ENCODE measurements at places on chromosomes 5 and 9. TPM values are rescaled to one million over a fixed set of nuclear protein-coding genes. Genes with fewer than 3 reads are reported as not detected.

PPP3R2 gene
- not detected for total RNA-seq

- DNase-seq, result no peak
These were observed 26.6 kb downstream of the PTPDC1 start for GRCh38 chr9:94110821-94111252.

C5orf52 gene
- not detected for total RNA-seq

SLC6A18 gene
- total RNA-seq, result not detected

DNA sequence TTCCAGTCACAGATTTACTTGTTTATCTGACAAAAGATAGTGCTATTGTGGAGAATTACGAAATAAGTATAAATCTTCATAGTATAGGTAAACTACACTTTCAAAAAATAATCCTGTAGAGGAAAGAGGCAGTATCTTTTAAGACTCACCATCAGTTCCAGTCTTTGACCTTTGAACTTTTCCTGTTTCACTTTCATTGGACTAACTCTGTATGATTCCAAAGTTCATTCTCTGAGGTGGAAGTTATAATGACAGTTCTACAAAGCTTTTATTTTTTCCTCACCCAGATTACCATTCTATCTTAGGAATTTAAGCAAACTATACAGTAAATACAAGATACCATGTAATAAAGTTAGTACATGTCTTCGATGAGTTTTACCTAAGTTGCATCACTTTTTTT is 901.3 kb upstream of the SEMA6A start:
- no peak for DNase-seq

DNA sequence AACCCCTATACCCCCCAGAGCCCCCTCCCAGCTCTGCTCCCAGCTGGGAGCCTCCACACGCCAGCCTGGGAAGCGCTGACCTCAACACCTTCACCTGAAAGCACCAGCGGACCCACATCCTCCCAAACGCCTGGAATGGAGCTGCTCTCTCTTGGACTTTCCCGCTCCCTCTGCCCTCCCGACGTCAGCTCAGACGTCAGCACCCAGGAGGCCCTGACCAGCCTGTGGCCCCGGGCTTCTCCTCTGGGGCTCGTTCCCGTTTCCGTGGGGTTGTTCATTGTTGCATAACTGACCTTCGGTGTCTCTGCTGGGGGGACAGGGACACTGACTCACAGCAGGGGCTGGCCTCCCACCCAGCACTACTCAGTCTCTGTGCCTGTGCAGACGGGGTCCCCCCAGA is 35.0 kb upstream of the SLC6A3 start:
- DNase-seq, result no peak
